ENCODE measurements at places on chromosomes 3 and 15.

- no peak for DNase-seq
These were observed 16.5 kb downstream of the UROC1 start for GRCh38 chr3:126501054-126501453.

DNA sequence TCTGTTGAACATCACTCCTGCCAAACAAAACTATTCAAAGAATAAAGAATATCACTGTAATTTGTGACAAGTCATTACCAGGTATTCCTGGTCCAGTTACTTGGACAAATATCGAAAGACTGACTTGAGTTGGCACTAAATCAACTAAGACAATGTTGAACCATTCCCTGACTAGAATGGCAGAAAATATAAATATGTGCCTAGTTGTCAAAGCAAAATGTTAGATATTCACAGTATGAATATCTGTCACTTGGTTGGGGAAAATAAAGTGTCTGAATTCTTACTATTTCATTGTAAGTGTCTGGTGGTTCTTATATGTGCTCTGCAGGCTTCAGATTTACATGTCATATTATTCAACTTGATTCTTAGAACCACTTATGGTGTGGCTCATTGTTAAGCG lies 470.2 kb downstream of the NAALADL2 start:
- no peak for DNase-seq

- no peak for DNase-seq
These were observed 146.1 kb downstream of the MEX3B start for GRCh38 chr15:81899730-81900129.

- no peak for DNase-seq
These were observed 130.3 kb downstream of the SLCO3A1 start for GRCh38 chr15:91983729-91984340.

GRCh38 chr15:38878026-38878425 lies 313.4 kb upstream of the RASGRP1 start:
- DNase-seq = no peak

All from MV-4-11 (cell line).